RPMI7951 (cell line): ENCODE measurements at places on chromosomes 7 and 10. TPM values are rescaled to one million over a fixed set of nuclear protein-coding genes. Genes with fewer than 3 reads are reported as not detected.
A peak's percentile ranks its signal among the peaks of the same experiment; 100 is the strongest.

GRCh38 chr7:2956526-2957368 lies 86.9 kb downstream of the CARD11 start:
- peak; percentile 84 for DNase-seq

The CLRN3 gene
- not detected in 2 replicates for total RNA-seq

The CPA2 gene
- not detected in 2 replicates for total RNA-seq

The ZNF777 gene
- total RNA-seq, result 4.4 and 5.8 TPM in 2 replicates

DNA sequence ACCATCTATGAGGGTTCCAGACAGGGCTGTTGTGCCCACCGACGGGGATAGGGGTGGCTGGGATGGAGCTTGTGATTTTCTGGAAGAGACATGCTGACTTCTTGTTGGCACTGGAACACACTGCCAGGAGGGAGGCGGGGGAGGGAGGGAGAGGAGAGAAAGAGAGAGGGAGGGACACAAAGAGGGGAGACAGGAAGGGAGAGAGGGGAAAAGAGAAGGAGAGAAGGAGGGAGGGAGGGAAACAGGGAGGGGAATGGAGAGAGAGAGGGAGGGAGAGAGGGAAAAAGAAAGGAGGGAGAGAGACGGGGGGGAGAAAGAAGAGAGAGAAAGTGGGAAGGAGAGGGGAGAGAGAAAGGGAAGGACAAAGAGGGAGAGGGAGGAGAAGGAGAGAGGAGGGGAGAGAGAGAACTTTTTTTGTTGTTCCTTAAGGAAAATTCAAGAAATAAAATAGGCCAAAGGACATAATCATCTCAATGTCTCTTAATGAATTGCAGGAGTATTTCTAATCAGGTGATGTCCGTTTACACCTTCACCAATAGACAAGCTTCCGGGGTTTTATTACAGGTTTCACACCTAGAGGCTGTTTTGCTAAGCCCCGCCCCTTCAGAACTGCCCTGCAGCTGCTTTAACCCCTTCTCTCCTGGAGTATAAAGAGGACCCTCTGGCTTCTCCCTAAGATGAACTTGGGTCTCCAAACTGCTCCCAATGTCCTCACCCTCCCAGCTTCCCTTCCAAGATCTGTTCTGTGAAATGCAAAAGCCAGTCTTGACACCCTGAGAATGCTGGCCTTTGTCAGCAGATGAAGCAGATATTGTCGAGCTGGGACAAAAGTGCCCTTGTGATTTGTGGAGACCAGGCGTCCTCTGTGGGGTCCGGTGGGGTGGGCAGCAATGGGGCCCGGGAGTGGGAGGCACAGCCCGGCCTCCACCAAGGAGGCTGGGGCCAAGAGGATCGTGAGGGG lies 82.0 kb upstream of the GTF2IRD1 start:
- no peak for DNase-seq

The GNG11 gene
- 264 and 265 TPM in 2 replicates for total RNA-seq

DNA sequence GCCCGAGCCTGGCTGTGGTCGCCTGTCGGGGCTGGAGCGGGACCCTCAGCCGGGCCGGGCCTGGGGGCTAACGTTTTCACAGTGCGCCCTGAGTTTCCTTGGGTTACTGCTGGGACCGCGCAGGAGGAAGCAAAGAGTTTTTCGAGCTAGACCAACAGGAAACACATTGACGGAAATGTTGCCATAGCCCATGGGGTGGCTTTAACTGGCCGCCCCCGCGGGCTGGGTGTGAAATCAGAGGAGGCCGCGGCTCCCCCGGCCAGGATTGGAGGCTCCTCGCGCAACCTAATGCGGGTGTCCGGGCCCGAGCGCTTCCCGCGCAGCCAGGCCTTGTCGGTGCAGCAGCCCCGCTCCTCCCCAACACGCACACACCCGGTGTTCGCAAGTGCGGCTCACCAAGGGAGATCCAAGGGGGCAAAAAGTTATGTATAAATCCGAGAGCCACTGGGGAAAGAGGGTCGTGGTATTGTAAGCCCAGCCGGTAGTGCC lies 1.9 kb downstream of the HHEX start:
- no peak for DNase-seq

GRCh38 chr7:144487901-144488300 lies 84.4 kb upstream of the NOBOX start:
- no peak for DNase-seq

DNA sequence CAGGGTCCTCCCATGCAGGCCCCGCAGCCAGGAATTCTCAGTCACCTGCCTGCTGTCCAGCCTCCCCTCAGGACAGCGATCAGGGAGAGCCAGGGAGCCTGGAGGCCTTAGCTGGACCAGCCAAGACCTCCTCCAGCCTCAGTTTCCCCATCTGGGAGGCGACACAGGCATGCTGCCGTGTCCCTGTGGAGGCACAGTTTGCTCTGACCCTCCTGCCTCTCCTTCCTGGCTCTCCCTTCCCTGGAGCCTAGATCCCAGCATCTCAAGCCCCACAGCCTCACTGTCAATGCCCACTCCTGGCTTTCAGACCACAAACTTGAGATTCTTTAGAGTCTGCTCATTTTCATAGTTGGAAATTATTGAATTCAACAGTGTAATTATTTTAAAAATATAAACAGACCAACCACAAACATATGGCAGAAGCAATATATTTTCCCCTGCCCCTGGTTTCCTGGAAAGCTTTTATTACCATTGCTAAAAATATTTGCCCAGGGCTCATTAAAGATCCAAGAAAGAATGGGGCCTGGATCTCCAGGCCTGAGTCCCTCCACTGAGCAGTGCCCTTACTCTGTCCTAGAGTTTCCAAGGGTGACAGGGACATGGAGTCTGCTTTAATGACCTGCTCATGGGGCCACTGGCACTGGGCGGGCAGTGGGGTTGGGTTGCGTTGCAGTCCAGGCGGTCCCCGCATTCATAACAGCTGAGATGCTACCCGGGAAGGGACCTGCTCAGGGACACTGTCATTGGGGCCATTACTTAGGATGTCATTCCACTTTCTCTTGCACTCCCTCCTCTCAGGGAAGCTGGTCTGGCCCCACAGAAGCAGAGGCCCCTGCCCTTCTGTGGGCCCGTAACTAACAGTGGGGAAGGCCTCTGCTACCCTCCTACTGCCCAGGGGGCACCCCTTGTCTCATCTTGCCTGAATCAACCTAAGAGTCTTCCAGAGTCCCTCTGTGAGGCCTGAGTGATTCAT lies 81.6 kb upstream of the CHST15 start:
- peak; percentile 16 for DNase-seq

The PROSER2 gene
- 0.84 and 1.6 TPM in 2 replicates for total RNA-seq

GRCh38 chr7:100865938-100866728 lies 1.1 kb upstream of the TRIP6 start:
- no peak for DNase-seq

DNA sequence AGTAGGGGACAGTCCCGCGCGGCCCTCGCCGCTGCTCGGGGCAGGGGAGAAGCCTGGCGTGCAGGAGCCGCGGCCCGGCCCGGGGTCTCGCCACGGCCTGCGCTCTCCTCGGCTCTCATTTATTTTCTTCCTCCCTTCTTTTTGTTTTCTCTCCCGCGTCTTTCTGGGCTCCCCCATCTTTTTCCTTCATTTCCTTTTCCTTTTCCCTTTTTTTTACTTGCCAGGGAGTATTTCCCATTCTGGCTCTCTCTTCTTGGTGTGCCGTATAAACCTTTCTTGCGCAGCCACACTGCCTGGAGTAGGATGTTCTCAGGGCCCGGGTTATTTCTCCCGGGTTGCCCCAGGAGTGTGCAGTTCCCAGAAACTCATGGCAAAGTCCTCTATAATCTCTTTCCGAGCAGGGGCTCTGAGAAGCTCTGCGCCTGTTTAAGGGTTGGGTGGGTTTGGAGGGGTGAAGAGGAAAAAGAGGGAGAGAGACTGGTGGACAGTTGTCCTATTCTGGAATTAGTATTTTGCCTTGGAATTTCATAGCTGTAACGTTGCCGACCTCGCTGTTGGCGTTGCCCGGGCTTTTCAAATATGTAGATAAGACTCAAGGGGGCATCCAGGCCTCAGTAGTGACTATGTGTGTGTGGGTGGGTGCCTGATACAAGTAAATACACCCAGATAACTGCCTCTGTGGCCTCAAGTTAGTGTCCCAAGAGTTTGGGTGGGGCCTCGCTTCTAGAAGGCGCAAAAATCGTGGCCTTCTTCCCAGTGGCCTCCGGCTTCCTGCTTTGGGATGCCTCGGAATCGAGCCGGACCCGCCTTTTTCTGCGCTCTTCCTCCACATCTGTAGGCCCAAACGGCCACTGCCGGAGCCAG lies 4.3 kb upstream of the ZNF503 start:
- no peak for DNase-seq

GRCh38 chr7:158299607-158300006 lies 288.0 kb downstream of the PTPRN2 start:
- no peak for DNase-seq

The ADAMTS14 gene
- 10.1 and 11.0 TPM in 2 replicates for total RNA-seq

- DNase-seq, result no peak
Observed at GRCh38 chr10:90858461-90858968, 676 bp upstream of the HTR7 start.

GRCh38 chr10:88182601-88182930 lies 319.1 kb downstream of the PTEN start:
- no peak for DNase-seq

- DNase-seq, result no peak
Observed at GRCh38 chr7:86950360-86950759, 109.1 kb downstream of the ELAPOR2 start.

The CYP2W1 gene
- not detected in 2 replicates for total RNA-seq

DNA sequence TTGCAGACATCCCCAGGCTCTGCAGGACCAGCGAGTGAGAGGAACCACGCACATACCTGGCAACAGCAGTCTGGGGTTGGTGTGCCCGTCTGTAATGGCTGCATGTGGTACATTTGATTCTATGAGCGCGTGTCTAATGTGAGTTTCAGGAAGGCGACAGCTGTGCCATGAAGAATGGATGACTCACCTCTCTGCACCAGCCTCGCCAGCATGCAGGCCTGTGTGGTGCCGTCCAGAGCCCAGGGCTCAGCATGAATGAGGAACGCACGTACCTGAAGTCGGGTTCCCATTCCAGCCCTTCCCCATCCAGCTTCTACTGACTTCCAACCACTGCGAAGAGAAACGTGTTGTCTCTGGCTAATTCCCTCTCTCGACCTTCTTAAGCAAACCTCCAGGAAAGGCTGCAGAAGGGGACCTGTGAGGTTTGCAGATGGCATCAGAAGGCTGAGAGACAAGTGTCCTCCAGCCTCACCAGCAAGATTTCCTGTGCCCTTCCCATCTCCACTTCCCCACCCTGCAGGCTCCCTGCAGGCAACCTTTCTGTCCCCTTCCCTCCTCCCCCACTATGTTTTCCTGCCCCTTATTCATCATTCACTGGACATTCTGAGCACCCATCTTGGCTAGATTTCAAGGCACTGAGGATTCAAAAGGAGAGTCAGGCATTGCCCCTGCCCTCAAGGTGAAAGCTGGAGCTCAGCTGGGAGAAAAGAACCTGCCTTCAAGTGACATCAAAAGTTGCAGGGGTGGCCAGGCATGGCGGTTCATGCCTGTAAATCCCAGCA lies 54.3 kb downstream of the ASB13 start:
- peak; percentile 81 for DNase-seq

DNA sequence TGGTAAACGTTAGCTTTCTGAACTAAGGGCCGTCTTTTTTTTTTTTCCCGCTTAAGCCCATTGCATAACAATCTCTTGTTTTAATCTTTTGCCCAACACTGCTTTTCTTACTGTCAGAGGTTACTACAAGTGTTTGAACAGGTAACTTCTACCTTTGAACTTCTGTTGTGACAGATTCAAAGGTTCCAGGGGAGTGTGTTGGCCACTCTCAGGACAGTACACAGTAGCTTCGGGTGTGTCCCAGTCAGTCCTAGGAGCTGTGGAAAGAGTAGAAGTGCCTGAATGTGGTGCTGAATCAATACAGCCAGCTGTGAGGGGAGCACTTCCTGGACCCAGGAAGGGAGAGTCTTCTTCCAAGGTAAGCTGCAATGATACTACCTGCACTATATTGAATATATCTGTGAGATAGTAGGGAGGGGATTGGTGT lies at the start of gene ACSL5:
TSS of gene ACSL5 (plus strand) at position 205 of the 427 bp plus-strand sequence. CDS start 20,831 bp downstream, outside the sequence.
- no peak for DNase-seq

The ADCYAP1R1 gene
- total RNA-seq, result 0.10 TPM in 1 of 2 replicates, not detected in the other

GRCh38 chr10:4909118-4909517 lies 54.1 kb upstream of the AKR1C1 start:
- DNase-seq, result no peak

GRCh38 chr10:98309366-98310355 lies 41.7 kb upstream of the LOXL4 start:
- peak; percentile 61 for DNase-seq
